ENCODE measurements at places on chromosomes 3 and 15. TPM values are rescaled to one million over a fixed set of nuclear protein-coding genes. Genes with fewer than 3 reads are reported as not detected.

GRCh38 chr15:29522373-29523276 lies 253.0 kb upstream of the NSMCE3 start:
- no peaks in the 10 kb centered on the region for H3K36me3 ChIP-seq
- no peaks in the 10 kb centered on the region for H3K4me1 ChIP-seq
- H3K27me3 ChIP-seq: no peaks in the 10 kb centered on the region
- H3K4me3 ChIP-seq: no peak overlapping the region
- no peak overlapping the region for H3K27ac ChIP-seq
- no peak for DNase-seq

GRCh38 chr3:50297384-50297775 lies 1.8 kb downstream of the HYAL3 start:
- H3K36me3 ChIP-seq: no peaks in the 10 kb centered on the region
- DNase-seq: peak; percentile 84
- no peak overlapping the region for H3K27ac ChIP-seq
- no peaks in the 10 kb centered on the region for H3K27me3 ChIP-seq
- H3K4me1 ChIP-seq: peaks cover 22% of the 10 kb centered on the region

DNA sequence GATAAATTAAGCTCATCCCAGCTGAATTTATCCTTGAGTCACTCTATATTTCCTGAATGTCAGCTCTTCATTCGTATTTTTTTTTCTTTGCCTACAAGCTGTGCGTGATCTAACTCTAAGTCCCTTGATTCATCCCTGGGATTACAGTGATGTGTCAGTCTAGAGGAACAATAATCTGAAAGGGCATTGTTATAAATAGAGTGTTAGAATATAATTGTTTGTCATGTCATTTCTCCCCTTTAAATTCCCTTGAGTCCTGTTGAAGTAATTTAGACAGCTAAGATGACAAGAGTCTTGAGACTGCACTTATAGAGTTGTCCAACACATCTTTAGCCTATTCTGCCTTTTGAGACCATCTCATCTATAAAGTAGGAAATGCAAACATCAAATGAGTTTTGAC lies 621.8 kb downstream of the ZIC1 start:
- no peaks in the 10 kb centered on the region for H3K36me3 ChIP-seq
- no peak overlapping the region for H3K4me3 ChIP-seq
- H3K27me3 ChIP-seq: no peaks in the 10 kb centered on the region
- H3K4me1 ChIP-seq: no peaks in the 10 kb centered on the region
- H3K27ac ChIP-seq: no peak overlapping the region

- no peak overlapping the region for H3K4me3 ChIP-seq
- DNase-seq: no peak
- H3K27me3 ChIP-seq: no peaks in the 10 kb centered on the region
Observed at GRCh38 chr15:36403351-36403750, 176.1 kb upstream of the CDIN1 start.

DNA sequence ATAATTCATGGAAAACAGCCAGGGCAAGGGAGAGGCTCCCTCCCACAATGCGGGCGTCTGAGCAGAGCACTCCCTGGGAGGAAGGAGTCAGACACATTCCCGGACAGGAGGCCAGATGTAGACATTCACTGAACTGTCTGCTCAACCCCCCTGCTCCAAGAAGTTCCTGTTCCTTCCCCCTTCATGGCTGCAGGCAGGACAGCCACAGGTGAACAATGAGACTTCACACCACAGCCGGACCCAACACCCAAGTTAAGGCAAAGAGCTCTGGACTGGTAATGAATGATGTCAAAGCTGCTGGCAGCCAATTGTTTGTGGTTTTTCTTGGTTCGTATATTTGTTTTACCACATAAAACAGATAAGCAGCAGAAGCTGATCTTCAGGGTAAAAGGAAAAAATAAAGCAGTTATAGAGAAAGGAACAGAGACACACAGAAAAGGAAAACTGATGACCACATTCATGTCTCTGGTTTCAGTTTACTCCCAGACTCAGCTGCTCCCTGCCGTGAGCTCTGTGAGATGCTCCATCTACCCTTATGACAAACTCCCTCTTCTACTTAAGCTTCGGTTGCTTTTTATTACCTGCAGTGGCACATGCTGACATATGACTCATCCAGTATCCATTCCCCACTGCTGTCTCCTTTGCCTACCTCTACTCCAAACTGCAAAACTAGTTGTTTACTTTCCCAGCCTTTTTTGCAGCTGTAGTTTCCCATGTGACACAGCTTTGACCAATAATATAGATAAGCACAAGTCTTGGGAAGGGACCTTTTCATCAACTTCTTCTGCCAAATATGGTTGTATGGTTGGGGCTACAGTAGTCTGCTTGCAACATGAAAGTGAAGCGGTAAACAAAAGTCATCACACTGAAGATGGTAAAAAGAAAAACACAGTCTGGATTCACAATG lies 33.1 kb downstream of the DZIP1L start:
- H3K27ac ChIP-seq: no peak overlapping the region
- DNase-seq: no peak
- no peaks in the 10 kb centered on the region for H3K27me3 ChIP-seq
- H3K4me1 ChIP-seq: peaks cover 17% of the 10 kb centered on the region

DNA sequence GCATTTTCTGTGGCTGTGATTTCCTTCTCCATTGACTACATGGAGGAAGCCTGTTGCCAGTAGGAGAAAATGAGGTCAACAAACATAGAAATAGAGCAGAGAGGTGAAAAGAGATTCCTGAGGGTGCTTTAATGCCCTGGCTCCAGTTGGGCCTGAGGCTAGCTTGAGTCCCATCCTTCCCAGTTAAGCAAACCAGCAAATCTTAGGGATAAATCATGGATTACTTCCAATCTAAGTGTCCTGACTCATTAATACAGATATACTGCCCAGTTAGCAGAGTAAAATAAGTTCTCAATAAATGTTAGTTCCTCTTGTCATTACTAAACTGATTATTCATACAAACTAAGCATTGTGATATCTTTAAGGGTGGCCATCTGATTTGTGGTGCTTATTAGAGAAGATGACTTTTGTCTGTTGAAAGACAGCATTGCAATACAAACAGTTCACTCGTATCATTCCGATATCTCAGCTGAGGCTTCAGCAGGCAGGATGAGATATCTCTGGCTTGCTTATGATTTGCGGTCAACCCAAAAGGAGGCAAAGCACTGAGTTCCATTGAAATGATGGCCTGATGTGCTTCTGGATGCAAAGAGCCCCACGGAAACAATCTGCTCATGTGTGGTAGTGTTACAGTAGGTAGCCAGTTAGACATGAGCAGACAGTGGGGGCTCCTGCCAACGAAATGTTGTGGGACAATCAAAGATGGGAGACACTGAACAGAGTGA lies 6.6 kb upstream of the STARD5 start:
- no peak overlapping the region for H3K4me3 ChIP-seq
- no peaks in the 10 kb centered on the region for H3K4me1 ChIP-seq
- H3K27me3 ChIP-seq: no peaks in the 10 kb centered on the region
- no peak for DNase-seq

DNA sequence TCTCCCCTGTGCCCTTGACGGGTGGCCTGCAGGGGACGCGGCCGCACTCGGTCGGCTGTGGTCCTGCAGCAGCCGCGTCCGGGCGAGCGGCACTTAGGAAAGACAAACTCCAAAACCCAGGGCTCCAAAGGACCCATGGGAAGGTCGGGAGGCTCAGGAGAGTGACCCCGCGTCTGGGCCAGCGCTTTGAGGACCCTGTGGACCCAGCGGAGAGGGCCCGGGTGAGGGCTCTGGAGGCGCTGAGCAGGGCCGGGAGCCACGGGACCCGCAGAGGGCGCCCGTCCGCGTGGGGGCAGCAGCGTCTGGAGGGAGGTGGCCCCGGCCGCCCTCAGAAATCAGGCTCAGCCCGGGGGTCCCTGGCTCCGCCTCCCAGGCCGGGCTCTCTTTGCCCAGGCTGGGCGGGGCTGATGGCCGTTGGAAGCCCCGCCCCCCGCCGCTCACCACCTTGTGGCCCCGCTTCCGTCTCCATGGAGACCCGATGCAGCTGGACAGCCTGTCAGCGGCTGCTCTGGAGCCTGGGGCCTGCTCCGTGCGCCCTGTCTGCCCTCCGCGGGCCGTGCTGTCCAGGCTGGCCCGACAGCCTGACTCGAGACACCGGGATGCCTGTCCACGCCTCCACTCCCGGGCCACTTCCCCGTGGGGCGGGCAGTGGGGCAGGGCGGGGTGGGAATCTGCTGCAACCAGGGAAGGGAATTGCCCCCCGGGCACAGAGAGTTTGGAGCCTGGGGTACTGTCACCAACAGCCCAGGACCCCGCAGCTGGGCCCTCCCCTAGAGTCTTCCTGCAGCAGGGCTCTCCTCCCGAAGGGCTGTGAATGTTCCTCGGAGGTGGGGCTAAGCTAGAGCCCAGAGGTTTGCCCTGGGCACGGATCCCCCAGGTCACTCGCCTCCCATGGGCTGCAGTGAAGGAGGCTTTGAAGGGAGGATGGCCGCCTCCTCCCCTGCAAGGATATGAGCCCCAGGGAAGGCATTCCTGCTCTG lies 34.8 kb upstream of the RPL32 start:
- H3K4me3 ChIP-seq: peak overlapping the region; percentile 5
- no peaks in the 10 kb centered on the region for H3K36me3 ChIP-seq
- DNase-seq: peak; percentile 52
- no peaks in the 10 kb centered on the region for H3K27me3 ChIP-seq
- no peaks in the 10 kb centered on the region for H3K4me1 ChIP-seq

DNA sequence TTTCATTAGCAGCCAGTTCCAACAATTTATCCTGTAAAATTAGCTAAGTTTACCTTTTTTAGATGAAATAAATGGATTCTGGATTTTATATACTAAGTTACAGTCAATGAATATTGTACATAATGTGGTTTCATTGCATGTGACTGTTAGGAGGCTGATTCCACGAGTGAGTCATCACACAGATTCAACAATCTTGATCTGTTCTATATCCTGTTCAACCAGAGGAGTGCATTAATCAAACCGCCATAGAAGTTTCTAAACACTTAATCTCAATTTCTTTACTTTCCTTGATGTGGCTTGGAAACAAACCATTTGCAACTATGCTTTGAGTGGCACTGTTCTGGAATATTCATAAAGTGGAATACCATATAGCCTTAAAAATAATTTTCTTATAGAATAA lies 15.3 kb downstream of the DNAJC13 start:
- no peak for DNase-seq
- H3K27me3 ChIP-seq: no peaks in the 10 kb centered on the region
- H3K27ac ChIP-seq: no peak overlapping the region
- H3K4me1 ChIP-seq: peaks cover 3% of the 10 kb centered on the region

The STX19 gene
- total RNA-seq: 1.7 TPM

The GOLGA8R gene
- total RNA-seq: 3.8 TPM

The MME gene
- total RNA-seq: 0.35 TPM

The TRAIP gene
- 0.79 TPM for total RNA-seq
